Left hindlimb (tissue), 1 donor: ENCODE measurements at places on chromosomes 16 and 17.
A peak's percentile ranks its signal among the peaks of the same experiment; 100 is the strongest.

- DNase-seq, result no peak
Observed at GRCh38 chr16:8892101-8892575, 10.0 kb downstream of the LITAFD start.

GRCh38 chr17:37884516-37884915, 39.7 kb upstream of the TBC1D3K start:
- no peak for DNase-seq

- DNase-seq, result no peak
Observed at GRCh38 chr16:81429045-81429521, 15.5 kb upstream of the CMIP start.

GRCh38 chr17:47305302-47305923, 18.3 kb upstream of the EFCAB13 start:
- DNase-seq, result no peak

- no peak for DNase-seq
Observed at GRCh38 chr16:75486676-75487313, 8.4 kb downstream of the CHST6 start.

DNA sequence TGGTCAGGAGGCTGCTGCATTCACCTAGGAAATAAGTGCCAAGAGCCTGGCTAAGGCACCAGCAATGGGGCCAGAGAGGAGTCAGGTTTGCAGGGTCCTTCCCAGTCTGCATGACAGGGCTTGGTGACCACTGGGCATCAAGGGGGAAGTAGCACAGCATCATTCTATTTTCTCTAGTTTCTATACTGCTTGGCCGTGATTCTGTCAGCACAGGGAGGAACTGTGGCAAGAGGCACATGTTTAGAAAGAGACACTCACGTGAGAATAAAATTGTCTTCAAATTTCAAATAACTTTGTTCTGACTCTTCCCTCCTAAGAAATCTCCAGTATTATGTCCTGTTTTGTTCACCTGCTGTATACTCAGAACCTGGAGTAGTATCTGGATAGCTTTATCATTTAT, 37.8 kb downstream of the ERN1 start:
- DNase-seq, result no peak

- no peak for DNase-seq
Observed at GRCh38 chr16:58738672-58739296, 4.7 kb upstream of the GOT2 start.

- peak; percentile 65 for DNase-seq
Observed at GRCh38 chr17:81821603-81822311, 11.3 kb downstream of the MCRIP1 start.

DNA sequence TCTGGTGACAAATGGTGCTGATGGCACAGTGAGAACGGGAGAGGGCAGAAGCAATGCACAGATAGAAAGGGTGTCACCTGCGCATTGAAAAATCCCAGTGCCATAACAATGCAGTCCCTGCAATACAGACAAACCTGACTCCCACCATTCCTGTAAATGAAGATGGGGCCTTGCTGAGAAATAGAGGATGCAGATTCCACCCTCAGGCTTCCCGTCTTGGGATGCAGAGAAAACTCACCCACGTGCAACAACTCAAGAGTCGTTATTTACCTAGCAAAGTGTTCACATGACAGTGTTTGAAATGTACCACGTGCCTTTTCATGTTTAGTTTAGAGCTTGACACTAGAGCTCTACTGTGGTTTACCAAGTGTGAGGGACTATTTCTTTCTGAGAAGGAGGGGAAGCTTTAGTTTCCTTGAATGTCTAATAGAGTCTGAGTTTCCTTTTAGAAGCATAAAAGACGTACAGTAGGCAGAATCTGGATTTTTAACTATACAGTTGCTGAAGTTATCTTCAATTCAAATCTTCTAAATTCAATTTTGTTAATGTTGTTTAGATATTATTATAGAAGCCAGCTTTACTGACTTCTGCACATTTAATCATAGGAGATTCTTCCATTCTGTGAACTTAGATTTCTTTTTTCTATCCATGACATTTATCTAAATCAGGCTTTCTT, 35.6 kb downstream of the WWOX start:
- DNase-seq, result no peak

- no peak for DNase-seq
Observed at GRCh38 chr16:73568769-73569168, 520.8 kb upstream of the ZFHX3 start.

DNA sequence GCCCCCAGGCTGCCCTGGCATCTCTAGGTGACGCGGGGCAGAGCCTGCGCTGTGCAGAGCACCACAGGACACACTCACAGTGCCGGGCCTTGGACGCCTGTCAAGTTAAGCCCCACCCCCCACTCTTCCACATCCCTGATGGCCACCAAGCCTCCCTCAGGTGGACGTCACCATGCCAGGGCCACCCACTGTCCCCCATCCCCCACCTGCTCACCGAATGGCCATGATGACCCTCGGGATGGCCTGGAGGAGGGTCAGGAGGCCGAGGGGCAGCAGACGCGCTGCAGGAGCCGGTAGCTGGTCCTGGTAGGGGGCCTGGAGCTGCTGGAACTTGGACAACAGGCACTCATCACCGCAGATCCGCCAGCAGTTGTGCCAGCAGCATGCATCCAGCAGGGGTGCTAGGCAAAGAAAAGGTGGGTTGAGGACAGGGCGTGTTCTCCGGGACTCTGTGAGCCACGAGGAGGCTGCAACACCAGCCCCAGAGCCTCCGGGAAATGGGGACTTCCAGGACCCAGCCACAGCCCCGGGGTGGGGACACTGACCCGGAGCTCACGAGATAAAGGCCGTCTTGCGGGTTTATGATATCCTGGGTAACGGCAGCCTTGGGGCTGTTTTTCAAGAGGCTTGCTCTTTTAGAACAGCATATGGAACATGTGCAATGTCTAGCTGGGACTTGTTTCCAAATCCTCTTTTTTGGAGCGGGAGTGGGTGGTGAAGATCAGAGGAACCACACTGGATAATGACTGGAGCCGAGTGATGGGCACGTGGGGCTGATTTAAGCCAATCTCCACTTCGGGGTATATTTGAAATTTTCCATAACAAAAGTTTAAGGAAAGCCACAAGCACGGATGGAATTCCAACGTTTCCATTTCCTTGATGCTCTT, 11.4 kb downstream of the C16orf95 start:
- no peak for DNase-seq

- no peak for DNase-seq
Observed at GRCh38 chr16:2083876-2084780, 36.3 kb downstream of the TSC2 start.
